ENCODE measurements at places on chromosomes 11 and 22.

DNA sequence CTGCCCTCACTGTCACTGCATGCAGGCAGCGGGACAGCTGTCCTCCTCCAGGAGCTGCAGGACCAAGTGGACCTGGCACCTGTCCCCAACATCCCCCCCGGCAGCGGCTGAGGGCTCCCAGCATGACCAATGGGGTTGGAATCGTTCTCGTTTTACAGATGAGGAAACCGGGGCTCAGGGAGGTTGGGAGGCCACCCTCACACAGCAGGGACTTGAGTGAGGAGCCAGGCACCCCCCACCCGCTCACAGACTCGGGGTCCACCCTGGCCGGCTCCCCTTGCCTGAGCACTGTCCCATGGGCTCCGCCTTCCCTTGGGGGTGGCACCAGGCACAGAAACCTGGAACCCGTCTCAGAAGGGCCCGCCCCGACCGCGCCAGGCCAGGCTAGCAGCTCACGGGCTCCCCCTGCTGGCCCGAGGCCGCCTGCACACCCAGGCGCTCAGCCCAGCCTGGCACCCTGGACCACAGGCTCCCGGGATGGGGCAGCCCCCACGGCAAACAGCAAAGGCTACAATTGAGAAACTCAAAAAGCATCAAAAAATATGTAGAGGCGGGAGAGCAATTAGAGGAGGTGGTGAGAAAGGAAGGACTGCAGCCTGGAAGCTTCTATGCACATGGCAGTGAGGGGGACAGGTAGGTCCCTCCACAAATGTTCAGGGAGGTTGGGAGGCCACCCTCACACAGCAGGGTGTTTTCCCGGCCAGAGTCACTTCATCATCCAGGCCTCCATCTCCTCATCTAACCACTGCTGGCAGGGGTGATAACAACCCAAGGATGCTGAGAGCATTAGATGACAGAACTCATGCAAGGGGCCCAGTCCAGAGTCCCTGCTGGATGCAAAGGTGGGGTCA, 12.8 kb downstream of the MACROD1 start:
- peaks cover 3% of the 10 kb centered on the region for H3K4me1 ChIP-seq
- no peak overlapping the region for H3K27ac ChIP-seq
- no peak for DNase-seq
- H3K36me3 ChIP-seq: no peaks in the 10 kb centered on the region
- H3K27me3 ChIP-seq: peaks cover 7% of the 10 kb centered on the region
- H3K4me3 ChIP-seq: no peak overlapping the region

- no peak overlapping the region for H3K4me3 ChIP-seq
- peaks cover 3% of the 10 kb centered on the region for H3K27me3 ChIP-seq
- no peaks in the 10 kb centered on the region for H3K4me1 ChIP-seq
- no peak overlapping the region for H3K27ac ChIP-seq
- peaks cover 2% of the 10 kb centered on the region for H3K36me3 ChIP-seq
Observed at GRCh38 chr11:79285756-79286155, 155.1 kb downstream of the TENM4 start.

- no peak for DNase-seq
- H3K4me1 ChIP-seq: peaks cover 71% of the 10 kb centered on the region
- H3K27ac ChIP-seq: peak overlapping the region; percentile 99
- H3K27me3 ChIP-seq: no peaks in the 10 kb centered on the region
Observed at GRCh38 chr22:42617155-42617983, 2.7 kb upstream of the POLDIP3 start.

GRCh38 chr22:36419177-36419911, 31.6 kb upstream of the MYH9 start:
- no peak for DNase-seq
- H3K27ac ChIP-seq: peak overlapping the region; percentile 88
- H3K4me3 ChIP-seq: peak overlapping the region; percentile 45
- H3K4me1 ChIP-seq: peaks cover 39% of the 10 kb centered on the region

DNA sequence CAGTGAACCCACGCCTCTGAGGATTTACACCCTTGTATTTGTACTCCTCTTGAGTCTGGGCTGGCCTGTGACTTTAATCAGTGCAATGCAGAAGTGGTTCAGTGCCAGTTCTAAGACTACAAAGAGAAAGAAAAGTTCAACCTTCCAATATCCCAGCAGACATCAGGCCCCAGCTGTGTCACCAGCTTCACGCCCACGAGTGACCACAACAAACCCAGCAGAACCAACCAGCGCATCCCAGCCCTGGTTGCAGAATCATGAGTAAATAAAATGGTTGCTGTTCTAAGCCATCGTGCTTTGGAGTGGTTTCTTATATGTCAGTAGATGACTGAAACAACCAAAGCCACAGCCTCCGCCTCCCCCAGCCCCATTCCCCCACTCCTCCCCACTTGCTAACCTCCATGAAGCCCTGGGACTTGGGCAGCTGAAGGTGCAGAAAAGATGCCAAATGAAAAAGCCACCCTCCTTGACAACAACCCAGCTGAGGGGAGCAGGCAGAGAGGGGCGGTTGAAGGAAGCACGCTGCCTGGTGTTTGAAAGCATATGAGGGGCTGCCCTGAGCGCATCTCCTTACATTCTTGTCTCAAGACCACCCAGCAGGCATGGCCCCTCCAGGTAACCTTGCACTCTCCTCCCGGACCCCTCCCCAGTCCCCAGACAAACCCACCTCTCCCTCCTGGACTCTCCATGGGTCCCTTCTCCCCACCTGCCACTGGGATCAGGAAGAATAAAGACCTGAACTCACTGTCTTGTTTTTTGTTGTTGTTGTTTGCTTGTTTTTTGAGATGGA, 20.9 kb downstream of the TSKU start:
- no peaks in the 10 kb centered on the region for H3K27me3 ChIP-seq
- H3K4me1 ChIP-seq: peaks cover 57% of the 10 kb centered on the region

DNA sequence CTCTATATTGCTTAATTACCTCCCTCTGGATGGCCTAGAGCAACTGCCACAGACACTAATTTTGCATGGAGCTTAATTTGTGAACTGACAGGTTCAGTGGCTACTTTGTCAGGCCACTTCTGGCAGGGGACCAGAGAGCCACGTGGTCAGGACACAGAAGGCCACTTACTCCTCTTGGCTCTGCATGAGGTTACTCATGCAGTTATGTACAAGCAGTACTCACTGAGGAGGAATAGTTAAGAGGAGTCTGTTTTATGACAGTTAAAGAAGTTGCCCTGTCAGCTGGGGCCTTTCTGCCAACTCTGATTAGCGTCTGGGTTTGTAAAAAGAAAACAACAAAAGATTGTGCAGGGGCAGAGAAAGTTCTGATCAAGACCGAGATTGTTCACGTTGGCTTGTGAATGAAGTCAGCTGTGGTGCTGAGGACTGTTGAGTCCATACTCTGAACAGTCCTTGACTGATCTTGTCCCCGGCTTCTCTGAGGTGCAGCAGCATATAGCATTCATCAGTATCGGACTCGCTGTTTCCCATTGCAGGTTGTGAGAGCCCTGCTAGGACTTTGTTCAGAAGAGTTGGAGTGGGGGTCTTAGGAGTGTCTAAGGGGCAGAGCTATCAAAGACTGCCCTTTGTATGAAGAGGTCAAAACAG, 41.4 kb downstream of the PPFIBP2 start:
- peaks cover 1% of the 10 kb centered on the region for H3K36me3 ChIP-seq
- H3K27ac ChIP-seq: no peak overlapping the region
- no peak for DNase-seq
- H3K4me1 ChIP-seq: peaks cover 15% of the 10 kb centered on the region
- no peak overlapping the region for H3K4me3 ChIP-seq
- H3K27me3 ChIP-seq: no peaks in the 10 kb centered on the region

DNA sequence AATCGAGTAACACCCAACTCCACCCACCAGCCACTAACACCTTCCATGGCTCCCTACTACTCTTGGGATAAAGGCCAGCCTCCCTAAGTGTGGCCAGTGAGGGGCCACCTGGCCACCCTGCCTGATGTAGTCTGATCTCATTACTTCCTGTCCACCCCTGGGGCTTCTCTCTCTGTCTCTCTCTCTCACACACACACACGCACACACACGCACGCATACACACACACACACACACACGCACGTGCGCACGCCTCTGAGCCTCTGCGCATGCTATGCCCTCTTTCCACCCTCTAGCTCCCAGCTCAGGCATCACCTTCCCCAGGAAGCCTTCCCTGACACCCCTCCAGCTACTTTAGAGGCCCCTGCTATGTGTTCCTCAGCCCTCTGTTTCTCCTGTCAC, 3.9 kb downstream of the MFNG start:
- no peak overlapping the region for H3K4me3 ChIP-seq
- H3K36me3 ChIP-seq: no peaks in the 10 kb centered on the region
- DNase-seq: no peak
- no peaks in the 10 kb centered on the region for H3K27me3 ChIP-seq
- H3K27ac ChIP-seq: no peak overlapping the region
- H3K4me1 ChIP-seq: peaks cover 19% of the 10 kb centered on the region

DNA sequence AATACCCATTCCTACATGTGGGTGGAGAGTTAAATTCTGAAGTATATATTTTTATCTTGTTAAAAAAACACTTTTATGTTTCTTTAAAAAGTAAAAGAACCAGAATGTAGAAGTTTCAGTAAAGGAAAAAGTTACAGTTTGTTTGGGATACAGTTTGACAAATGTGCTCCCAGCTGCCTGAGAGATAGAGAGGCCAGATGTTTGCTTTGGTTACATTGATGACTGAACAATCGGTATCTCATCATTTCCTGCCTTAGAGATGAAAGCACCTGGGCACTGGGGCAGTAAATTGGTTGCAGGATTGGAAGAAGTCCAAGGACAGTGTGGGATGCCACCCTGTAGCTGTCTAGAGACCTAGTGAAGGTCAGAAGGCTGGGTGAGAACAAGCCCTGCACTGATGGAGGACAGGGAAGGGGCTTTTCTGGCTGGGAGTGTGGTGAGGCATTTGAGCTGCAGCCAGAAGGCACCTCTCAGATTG, 16.6 kb downstream of the MED15 start:
- DNase-seq: no peak
- peaks cover 9% of the 10 kb centered on the region for H3K36me3 ChIP-seq
- peak overlapping the region; percentile 88 for H3K27ac ChIP-seq

- H3K36me3 ChIP-seq: no peaks in the 10 kb centered on the region
- H3K27me3 ChIP-seq: no peaks in the 10 kb centered on the region
- no peaks in the 10 kb centered on the region for H3K4me1 ChIP-seq
- DNase-seq: no peak
Observed at GRCh38 chr11:22106566-22106965, 86.3 kb upstream of the ANO5 start.

DNA sequence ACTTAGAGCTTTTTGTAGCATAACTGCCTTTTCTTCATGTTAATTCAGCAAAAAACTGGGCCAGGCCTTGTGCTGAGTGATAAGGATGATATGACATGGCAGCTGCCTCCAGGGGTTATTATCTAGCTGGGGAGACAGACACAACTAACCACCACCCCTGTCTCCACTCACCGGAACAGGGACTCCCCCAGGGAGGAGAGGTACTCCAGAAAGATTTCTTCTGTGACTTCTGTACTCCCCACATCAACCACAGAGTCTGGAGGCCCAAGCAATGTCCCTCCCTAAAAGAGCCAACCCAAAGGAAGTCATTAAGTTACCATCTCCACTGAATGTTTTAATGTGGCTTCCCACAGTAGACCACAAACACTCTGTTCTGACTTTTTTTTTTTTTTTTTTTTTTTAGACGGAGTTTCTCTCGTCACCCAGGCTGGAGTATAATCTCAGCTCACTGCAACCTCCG, 14.3 kb upstream of the PMM1 start:
- H3K4me3 ChIP-seq: no peak overlapping the region
- peaks cover 22% of the 10 kb centered on the region for H3K36me3 ChIP-seq
- no peaks in the 10 kb centered on the region for H3K27me3 ChIP-seq
- H3K4me1 ChIP-seq: no peaks in the 10 kb centered on the region
- no peak overlapping the region for H3K27ac ChIP-seq

GRCh38 chr22:45627489-45628233, 44.0 kb upstream of the ATXN10 start:
- H3K4me1 ChIP-seq: peaks cover 9% of the 10 kb centered on the region
- H3K36me3 ChIP-seq: peaks cover 3% of the 10 kb centered on the region
- no peak overlapping the region for H3K27ac ChIP-seq
- no peak overlapping the region for H3K4me3 ChIP-seq
- peak; percentile 29 for DNase-seq

DNA sequence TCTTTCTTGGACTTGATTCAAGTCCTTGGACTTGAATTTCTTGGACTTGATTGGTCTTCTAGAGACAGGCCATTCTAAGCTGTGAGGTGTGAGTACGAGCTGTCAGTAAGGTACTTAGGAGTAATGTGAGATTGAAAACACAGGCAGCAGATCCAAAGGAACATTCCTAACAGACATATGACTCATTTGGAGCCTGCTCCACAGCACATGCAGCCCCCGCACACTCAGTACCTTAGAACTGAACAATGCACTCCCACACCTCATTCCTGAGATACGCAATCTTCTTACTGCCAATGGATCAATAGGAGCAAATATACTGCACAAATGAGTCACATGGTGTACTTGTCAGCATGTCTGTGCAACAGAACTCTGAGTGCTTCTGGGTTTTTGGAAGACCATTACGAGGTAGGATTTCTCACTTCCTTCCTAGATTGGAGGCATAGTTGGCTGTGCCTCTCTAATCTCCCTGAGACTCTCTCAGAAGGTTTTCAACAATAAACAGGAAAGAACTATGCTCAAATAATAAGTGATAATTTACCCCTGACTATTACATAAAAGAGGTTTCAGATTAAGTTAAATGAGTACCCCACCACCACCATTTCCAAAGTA, 243.1 kb downstream of the KCNA4 start:
- peaks cover 1% of the 10 kb centered on the region for H3K36me3 ChIP-seq
- H3K4me1 ChIP-seq: no peaks in the 10 kb centered on the region
- H3K27ac ChIP-seq: no peak overlapping the region
- H3K27me3 ChIP-seq: no peaks in the 10 kb centered on the region
- H3K4me3 ChIP-seq: no peak overlapping the region

DNA sequence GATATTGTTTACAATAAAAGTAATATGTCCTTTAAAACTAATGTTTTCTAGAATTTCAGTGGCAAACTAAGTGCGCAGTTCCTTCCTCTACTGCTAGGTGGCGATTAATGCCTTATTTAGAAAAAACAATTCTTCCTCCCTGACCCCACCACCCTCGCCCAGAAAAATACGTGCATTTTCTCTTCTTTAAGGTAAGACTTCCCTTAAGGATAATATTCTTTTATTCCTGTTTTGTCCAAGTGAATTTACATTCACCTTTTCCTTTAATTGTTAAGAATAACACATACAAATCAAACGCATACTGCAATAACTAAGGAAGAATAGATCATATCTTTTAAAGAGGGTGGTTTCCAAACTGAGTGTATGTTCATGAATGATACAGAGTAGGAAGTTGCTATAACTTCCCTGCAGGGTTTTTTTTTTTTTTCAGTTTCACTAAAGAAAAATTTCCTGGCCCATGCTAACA, 17.0 kb upstream of the PSMA1 start:
- H3K27me3 ChIP-seq: no peaks in the 10 kb centered on the region
- H3K4me1 ChIP-seq: peaks cover 3% of the 10 kb centered on the region
- no peaks in the 10 kb centered on the region for H3K36me3 ChIP-seq

GRCh38 chr11:6083129-6083528, 24.4 kb upstream of the OR56B4 start:
- no peaks in the 10 kb centered on the region for H3K4me1 ChIP-seq
- H3K36me3 ChIP-seq: no peaks in the 10 kb centered on the region
- no peak for DNase-seq
- H3K27ac ChIP-seq: no peak overlapping the region

DNA sequence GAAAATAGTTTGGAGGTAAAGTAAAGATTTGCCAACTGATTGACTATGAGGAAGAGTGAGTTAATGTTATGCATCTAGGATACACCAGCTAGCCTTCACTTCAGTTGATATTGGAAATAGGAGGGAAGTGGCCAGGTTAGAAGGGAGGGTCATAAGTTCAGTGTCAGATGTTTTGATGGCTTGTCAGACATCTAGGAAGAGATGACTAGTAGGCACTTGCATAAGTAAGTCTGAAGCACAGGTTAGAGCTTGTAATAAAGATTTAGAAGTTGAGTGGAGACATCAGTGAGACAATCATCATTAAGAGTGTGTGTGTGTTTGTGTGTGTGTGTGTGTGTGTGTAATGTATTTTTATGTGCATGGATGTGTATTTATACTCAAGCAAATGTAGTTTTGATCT, 146.1 kb downstream of the OR4C45 start:
- H3K36me3 ChIP-seq: no peaks in the 10 kb centered on the region
- no peak overlapping the region for H3K27ac ChIP-seq
- no peak for DNase-seq
- H3K27me3 ChIP-seq: no peaks in the 10 kb centered on the region
